ENCODE measurements at places on chromosomes 16 and 17.
A peak's percentile ranks its signal among the peaks of the same experiment; 100 is the strongest.

DNA sequence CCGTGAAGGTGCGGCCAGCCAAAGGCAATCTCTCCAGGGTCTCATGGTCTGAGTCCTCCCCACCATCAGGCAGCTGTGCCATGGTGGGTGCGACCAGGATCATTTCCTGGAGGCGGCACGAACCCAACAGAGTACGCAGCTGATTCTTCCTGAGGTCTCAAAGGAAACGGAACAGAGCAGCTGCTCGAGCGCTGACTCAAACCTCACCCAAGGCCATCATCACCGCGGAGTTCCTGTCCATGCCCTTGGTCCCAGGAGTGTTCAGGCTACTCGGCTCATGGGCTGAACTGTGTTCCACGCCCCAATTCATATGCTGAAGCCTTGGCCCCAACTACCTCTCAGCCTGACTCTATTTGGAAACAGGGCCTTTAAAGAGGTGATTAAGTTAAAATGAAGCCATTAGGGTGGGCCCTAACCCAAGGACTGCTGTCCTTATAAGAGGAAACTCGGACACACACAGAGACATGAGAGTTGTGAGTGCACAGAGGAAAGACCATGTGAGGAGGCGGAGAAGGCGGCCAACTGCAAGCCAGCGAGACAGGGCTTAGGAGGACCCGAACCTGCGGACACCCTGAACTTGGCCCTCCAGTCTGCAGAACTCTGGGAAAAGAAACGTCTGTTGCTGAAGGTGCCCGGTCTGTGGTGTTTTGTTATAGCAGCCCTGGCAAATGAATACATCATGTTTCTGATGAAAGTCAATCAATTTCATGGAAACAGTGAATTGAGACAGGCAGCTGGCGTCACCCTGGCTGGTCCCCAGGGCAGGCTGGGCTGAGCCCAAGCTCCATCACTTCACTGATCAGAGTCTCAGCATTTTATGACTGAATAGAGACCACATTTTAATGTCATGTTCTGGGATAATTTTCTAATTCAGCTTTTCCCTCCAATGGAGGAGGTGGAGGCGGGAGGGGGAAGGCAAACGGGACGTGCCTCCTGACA lies 13.7 kb downstream of the MXRA7 start:
- DNase-seq, result no peak

DNA sequence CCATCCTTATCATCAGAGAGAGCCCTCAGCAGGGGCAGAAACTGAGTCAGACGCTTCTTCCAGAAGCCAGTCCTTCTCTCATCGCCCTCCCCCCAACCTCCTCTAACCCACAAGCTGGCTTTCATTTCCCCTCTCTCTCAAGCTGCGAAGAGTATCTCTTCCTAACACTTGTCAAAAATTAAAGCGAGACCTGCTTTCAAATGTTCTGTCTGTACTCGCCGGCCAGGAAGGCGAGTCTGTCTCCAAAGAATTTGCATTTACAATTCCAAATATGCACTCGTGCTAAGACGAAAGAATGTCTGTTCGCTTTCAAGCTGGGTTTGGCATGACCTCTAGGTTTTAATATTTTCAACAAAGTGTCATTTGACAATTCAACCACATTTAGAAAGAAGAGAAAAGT lies 140.4 kb downstream of the RGS9 start:
- DNase-seq, result no peak

DNA sequence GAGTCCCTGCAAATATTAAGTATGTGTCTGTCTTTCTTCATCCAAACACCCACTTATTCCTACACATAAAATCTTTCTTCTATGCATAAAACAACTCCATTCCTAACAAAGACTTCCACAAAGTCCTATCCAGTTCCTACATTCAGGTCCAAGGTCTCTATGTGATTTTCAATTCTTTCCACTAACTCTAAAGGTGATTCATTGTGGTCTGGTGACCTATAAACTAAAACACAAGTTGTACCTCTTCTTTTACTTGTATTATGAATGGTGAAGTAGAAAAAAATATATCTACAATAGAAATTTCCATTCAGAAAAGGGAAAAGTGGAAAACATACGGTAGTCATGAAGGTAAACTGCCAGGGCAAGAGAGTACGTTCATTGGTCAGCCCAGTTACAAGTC lies 56.6 kb downstream of the USP32 start:
- DNase-seq, result no peak

- DNase-seq, result peak; percentile 30
Measured at GRCh38 chr16:15427648-15428239, 6.6 kb upstream of the BMERB1 start.

- no peak for DNase-seq
Measured at GRCh38 chr17:10200645-10201044, 2.2 kb upstream of the GAS7 start.
